ENCODE measurements at places on chromosomes 1 and 21.

DNA sequence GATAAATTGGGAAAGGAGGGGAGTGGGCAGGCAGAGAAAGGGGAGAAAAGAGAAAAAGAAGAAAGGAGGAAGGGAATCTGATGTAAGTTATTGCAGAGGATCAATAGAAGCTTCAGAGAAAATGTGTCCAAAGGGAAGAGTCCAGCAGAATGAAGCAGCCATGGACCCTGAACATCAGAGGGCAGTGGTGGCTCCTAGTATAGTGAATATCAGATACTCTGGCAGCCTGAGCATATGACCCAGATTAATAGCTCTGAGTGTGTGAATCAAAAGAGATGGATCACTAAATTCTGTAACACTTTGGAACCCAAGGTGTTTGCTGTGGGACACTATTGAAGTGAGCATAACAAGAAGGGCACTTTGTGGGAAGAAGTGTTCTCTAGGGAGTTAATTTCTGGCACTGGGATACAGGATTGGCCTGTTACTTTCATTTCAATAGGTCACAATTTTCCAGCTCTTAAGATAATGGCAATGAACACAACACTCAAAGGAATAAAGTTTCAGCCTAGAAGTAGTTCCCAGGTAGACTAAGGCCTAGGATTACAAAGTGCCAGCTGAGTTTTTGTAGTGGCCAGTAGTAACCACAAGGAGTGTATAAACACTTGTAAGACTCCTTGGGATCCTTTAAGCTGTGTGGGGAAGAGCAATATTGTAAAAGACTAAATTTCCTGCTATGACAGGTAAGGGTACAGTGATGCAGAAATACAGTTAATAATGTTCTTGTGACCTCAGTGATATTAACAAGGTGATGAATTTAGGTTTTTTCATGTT, 164.5 kb upstream of the BEND5 start:
- DNase-seq, result no peak

- no peak for DNase-seq
These were observed 33.3 kb upstream of the PGBD5 start for GRCh38 chr1:230459465-230459864.

DNA sequence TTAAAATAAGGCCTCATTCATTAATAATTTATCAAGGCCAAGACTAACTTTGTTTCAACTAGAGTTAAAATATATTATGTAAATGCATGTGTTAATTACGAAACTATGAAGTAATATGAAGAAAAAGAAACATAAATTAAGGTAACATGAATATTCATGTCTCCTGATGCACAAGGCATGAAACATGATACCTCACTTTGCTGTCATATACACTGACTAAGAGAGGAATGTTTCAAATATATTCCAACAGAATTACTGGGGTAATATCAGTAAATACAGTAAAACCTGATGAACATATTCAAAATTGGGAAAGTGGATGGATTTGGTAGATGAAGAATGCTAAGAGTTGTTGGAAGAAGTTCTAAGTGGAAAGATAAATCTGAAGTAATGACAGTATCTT, 274.6 kb downstream of the LRRC7 start:
- DNase-seq, result no peak

DNA sequence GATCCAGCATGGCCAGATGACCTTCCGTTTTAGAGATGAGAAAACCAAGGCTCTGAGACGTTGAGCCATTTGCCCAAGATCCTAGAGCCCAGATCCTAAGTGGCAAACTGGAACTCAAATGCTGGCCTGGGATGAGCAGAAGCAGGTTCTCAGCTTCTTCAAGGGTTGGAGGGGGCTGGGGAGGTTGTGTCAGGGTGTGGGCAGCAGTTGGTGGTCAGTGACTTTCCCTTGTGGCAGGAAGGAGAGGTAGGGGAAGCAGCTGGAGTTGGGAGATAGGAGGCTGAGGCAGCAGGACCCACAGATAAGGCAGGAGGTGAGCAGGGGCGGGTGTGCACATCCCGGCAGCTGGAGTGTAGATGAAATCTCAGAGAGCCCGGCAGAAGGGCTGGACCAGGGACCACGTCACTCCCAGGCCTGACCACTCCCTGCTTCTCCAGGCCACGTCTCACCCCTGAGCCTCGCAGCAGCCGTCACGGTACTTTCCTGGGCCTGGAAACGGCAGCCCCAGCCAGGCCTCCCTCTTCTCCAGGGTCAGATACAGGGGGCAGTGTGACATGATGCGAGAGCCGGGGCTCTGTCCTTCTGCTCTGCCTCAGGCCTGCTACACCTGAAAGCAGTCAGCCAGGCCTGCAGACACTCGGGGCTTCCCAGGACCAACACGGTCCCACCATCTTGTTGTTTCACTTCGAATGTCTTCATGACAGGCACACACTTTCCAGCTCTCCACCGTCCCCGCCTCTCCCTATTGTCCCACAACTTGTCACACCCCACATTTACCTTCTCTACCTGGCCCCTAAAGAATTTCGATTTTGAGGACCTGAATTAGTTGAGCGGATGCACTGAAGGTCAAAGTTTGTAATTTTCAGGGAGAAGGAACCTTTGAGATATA, 11.5 kb upstream of the LAPTM5 start:
- no peak for DNase-seq

DNA sequence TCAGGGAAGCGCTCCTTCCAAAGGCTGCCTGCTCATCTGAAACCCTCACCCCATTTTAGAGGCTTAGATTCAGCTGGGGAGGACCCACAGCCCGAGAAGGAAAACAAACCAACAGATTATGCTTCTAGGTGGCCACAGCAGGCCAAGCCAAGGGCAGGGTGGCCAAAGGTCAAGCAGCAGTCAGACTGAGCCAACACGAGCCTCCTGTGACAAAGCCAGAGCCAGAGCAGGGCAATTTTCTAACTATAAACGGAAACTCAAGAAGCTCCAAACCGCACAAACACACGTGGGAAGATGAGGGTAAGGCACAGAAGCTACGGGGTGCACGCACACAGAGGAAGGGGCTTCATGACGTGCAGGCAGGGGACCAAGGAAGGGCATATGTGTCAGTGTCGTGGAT, 64.1 kb downstream of the PLEKHA6 start:
- no peak for DNase-seq

DNA sequence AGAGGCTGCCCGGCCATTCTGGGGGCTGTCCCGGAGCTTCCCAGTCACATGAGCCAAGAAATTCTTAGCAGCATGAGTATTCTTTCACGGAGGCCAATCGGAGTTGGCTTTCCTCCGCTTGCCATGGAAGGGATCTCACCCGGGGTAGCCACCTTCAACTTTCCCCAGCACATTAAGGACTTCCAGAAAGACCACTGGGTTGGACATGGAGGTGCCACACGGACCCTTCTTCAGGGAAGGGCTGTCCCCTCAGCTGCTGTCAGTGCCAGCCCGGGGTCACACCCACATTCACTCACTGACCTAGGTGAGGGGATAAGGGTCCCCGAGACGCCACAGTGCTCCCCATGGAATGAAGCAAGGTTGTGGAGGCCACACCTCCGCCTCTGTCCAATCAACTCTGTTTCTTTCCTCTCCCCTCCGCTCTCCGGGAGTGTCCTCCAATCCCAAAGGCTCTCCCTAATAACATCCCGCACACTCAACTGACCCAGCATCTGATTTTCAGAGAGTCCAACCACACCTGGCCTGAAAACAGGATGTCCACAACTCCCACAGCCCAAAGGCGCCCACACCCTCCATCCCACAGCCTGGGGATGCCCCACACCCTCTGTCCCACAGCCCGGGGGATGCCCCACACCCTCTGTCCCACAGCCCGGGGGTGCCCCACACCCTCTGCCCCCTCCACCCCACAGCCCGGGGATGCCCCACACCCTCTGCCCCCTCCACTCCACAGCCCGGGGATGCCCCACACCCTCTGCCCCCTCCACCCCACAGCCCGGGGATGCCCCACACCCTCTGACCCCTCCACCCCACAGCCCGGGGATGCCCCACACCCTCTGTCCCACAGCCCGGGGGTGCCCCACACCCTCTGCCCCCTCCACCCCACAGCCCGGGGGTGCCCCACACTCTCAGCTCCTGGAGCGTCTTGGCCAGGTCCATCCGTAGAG, 19.4 kb downstream of the RSPH1 start:
- no peak for DNase-seq

GRCh38 chr1:172642970-172643369, 15.9 kb upstream of the FASLG start:
- DNase-seq, result no peak
